AML-193 (cell line): ENCODE measurements at places on chromosomes 6 and 20.

GRCh38 chr20:48621376-48622078 is 206.3 kb downstream of the PREX1 start:
- DNase-seq: no peak

- DNase-seq: no peak
Measured at GRCh38 chr20:49181265-49181877, 6.8 kb downstream of the STAU1 start.

GRCh38 chr6:169244684-169245383 is 8.8 kb downstream of the THBS2 start:
- no peak for DNase-seq

DNA sequence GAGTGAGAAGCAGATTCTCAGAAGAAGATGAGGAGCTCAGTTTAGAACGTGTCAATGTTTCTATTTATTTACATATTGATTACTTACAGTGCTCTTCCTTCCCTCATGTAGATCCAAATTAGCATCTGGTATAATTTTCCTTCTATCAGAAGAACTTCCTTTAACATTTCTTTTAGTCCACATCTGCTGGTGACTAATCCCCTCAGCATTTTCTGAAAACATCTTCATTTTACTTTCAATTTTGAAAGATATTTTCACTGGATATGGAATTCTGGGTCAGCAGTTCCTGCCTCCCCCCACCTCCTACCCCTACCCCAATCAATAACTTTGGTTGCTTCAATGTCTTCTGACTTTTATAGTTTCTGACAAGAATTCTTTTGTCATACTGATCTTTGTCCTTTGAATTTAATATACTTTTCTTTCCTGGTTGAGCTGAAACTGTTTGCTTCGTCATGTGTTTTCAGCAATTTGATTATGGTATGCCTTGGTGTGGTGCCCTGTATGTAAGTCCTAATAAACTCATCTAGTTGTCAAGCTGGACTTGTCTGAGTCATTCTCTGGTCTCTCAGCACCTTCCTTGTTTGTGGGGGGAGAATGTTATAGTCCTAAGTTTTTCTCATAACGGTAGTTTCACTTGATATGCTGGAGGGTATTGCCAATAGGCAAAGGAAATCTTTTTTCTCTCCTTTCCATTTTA is 57.0 kb downstream of the SMPDL3A start:
- DNase-seq: no peak

- no peak for DNase-seq
Measured at GRCh38 chr6:16639684-16640480, 121.4 kb downstream of the ATXN1 start.

GRCh38 chr6:65289491-65289890 is 417.5 kb downstream of the EYS start:
- no peak for DNase-seq

- no peak for DNase-seq
Measured at GRCh38 chr6:41593839-41594238, 44.4 kb upstream of the MDFI start.

DNA sequence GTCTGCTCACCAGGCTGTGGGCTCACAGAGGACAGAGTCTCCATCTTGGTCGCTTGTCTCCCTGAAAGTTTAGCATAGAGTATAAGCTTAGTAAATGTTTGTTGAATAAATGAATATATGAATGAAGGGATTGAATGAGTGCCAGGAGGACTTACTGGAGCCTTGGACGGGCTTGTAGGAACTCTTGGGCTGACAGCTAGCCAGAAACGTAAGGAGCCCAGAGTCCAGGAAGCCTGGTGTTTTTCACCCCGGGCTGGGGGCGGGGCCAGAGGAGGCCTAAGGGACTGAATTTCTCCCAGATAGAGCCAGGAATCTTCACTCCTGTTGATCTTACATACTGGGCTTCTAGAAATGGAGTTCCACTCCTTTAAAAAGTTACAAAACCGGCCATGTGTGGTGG is 68.5 kb upstream of the SRSF6 start:
- DNase-seq: no peak

DNA sequence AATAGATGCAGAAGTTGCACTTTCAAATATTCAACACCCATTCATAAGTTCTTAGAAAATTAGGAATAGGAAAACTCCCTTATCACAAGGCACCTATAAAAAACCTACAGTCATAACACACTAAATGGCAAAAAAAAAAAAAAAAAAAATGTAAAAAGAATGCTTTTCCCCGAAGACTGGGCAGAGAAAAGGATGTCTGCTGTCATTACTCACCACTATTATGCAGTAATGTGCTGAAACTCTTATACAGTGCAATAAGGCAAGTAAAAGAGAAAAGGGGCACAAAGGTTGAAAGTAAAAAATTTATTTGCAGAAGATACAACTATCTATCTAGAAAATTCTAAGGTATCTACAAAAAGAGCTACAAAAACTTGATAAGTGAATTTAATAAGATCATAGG is 607.8 kb upstream of the ARID1B start:
- DNase-seq: no peak

GRCh38 chr20:8139899-8140298 is 7.8 kb downstream of the PLCB1 start:
- DNase-seq: no peak

DNA sequence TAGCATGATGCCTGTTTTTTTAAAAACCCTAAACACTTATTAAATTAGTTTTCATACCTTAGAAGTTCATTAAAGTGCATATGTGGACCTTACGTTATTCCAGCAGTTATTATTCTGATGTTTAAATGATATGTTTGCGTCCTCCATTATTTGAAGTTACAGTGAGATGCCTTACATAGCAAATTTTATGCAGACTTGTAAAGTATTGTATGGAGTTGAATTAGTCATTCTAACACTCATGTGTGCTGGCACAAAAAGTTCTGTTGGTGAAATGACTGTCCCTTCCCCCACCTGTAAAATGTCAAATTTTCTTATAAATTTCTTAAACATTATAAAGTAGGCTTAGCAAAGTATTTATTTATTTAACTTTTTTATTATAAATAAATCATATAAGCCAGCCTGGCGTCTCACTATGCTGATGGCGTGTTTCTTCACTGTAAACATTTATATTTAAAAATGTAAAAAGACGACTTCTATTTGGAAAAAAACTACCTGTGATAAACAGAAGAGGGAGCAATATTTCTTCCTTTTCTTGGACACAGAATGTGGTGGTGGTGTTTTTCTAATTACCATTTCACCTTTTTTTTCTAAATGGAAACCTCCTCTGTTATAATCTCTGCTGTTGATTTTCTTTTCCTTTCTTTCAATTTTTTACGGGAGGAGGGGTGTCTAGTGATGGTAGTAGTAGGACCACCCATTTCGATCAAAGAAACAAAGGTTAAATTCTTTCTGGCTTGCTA is 155.4 kb downstream of the RFPL4B start:
- peak; percentile 3 for DNase-seq

- DNase-seq: no peak
Measured at GRCh38 chr6:154404791-154405400, 48.3 kb upstream of the IPCEF1 start.

DNA sequence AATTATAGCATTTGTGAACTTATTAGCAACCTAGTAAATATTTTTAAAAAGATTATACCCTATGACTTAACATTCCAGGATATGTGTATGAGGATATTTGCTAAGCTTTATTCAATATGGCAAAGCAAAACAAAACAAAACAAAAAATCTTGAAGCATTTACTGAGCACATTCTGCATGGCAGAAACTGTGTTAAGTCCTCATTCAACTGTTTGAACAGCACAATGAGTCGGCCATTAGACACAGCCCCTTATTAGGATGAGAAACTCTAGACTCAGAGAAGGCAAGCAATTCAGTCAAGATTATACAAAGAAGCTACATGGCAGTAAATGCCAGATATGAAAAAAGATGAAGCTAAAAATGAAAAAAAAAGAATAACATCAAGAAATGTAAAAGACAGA is 70.1 kb upstream of the IYD start:
- no peak for DNase-seq

- DNase-seq: no peak
Measured at GRCh38 chr6:35722121-35722761, 14.6 kb upstream of the ARMC12 start.

- DNase-seq: no peak
Measured at GRCh38 chr6:39669207-39669972, 55.8 kb downstream of the KIF6 start.
